ENCODE measurements at places on chromosomes 2 and 18. TPM values are rescaled to one million over a fixed set of nuclear protein-coding genes. Genes with fewer than 3 reads are reported as not detected.

RAB31 gene
- total RNA-seq: not detected

CD8A gene
- total RNA-seq: 667 TPM

CIDEA gene
- total RNA-seq: not detected

SIX3 gene
- total RNA-seq: 0.10 TPM

C2orf66 gene
- 0.32 TPM for total RNA-seq

GALR1 gene
- total RNA-seq: not detected

CAPN14 gene
- total RNA-seq: not detected

PAIP2B gene
- 1.3 TPM for total RNA-seq

DSC3 gene
- not detected for total RNA-seq

GRCh38 chr2:166181813-166182154, 54.0 kb upstream of the SCN1A start:
- H3K27ac ChIP-seq: no peak overlapping the region
- no peaks in the 10 kb centered on the region for H3K36me3 ChIP-seq
- H3K4me3 ChIP-seq: no peak overlapping the region
- DNase-seq: no peak
- H3K4me1 ChIP-seq: no peaks in the 10 kb centered on the region

DNA sequence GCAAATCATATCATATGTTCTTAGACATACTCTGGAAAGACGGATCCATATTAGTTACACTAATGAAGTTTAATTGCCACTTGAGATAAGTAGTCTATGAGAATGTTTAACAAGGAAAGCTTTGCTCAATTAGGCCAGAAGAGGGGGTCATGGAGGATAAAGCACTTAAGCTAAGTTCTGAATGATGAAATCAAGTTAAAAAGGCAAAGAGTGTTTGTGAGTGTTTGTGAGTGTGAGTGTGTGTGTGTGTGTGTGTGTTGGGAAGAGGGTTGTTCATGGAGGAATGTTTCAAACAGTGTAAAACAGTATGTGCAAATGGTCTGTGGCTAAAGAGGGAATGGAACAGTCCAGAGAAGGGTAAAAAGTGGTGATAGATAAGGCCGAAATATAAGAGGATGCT, 360.9 kb downstream of the ERBB4 start:
- no peaks in the 10 kb centered on the region for H3K4me1 ChIP-seq
- H3K27ac ChIP-seq: no peak overlapping the region
- no peak for DNase-seq
- no peak overlapping the region for H3K4me3 ChIP-seq
- no peaks in the 10 kb centered on the region for H3K27me3 ChIP-seq

GRCh38 chr2:634041-634440, 43.2 kb downstream of the TMEM18 start:
- H3K36me3 ChIP-seq: no peaks in the 10 kb centered on the region
- no peak overlapping the region for H3K27ac ChIP-seq
- H3K27me3 ChIP-seq: peaks cover 6% of the 10 kb centered on the region
- H3K4me1 ChIP-seq: no peaks in the 10 kb centered on the region
- H3K4me3 ChIP-seq: no peak overlapping the region

DNA sequence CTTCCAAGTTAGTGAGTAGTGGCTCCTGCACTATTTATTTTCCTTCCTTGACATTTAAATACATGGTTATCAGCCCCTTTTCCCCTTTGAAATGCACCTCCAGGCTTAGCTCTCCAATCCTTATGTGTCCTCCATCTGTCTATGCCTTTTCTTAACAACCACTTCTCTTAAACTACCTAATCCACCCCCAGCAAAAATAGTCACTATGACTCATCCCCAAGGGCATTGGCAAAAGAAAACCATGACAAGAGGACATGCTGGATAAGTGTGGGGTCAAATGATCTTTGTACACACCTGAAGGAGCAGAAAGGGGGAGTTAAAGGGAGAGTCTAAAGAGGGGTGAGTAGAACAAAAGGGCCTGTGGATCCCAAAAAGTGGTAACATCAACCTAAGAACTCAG, 127.2 kb downstream of the ANKRD44 start:
- H3K27ac ChIP-seq: peak overlapping the region; percentile 4
- DNase-seq: no peak
- peaks cover 70% of the 10 kb centered on the region for H3K36me3 ChIP-seq
- no peak overlapping the region for H3K4me3 ChIP-seq
- peaks cover 45% of the 10 kb centered on the region for H3K4me1 ChIP-seq
- H3K27me3 ChIP-seq: no peaks in the 10 kb centered on the region

GRCh38 chr2:1701556-1702185, 42.6 kb downstream of the PXDN start:
- H3K4me3 ChIP-seq: no peak overlapping the region
- no peak for DNase-seq
- no peaks in the 10 kb centered on the region for H3K4me1 ChIP-seq
- no peaks in the 10 kb centered on the region for H3K27me3 ChIP-seq
- H3K36me3 ChIP-seq: no peaks in the 10 kb centered on the region

GRCh38 chr2:62724886-62725711, 19.6 kb downstream of the EHBP1 start:
- H3K27ac ChIP-seq: no peak overlapping the region
- DNase-seq: peak; percentile 24
- no peak overlapping the region for H3K4me3 ChIP-seq
- H3K36me3 ChIP-seq: peaks cover 9% of the 10 kb centered on the region
- peaks cover 2% of the 10 kb centered on the region for H3K4me1 ChIP-seq

DNA sequence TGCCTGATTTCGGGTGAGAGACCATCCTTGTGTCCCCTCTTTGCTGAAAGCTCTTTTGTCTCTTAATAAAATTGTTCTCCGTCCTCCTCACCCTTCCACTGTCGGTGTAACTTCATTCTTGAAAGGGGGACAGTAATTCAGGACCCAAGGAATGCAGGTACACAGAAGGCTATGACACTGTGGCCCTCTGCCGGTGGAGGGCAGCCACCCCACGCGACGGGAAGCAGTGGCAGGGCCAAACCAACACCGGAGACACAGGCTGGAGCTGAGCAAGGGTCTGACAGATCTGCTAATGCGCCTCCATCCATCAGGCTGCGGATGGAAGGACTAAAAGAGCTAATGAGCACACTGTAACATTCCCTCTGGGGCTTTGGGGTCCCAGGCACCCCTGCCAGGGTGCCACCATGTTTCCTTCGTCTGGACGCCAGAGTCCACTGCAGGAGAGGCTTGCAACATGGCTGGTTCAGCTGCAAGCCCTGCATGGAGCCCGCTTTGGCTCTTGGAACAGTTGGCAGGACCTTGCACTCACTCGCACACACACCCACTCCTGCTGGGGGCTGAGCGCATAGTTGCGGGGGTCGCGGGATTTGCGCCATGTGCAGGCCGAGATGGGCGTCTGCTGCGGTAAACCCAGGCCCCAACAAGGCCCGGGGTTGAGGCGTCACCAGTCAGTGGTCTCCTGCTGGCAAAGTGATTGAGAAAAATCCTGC, 544.1 kb upstream of the CDH7 start:
- H3K4me1 ChIP-seq: no peaks in the 10 kb centered on the region
- DNase-seq: no peak
- H3K4me3 ChIP-seq: no peak overlapping the region

- DNase-seq: no peak
- peaks cover 48% of the 10 kb centered on the region for H3K36me3 ChIP-seq
- H3K27me3 ChIP-seq: no peaks in the 10 kb centered on the region
- H3K4me3 ChIP-seq: peak overlapping the region; percentile 98
- peaks cover 42% of the 10 kb centered on the region for H3K4me1 ChIP-seq
Measured at GRCh38 chr2:27211241-27211942, 449 bp upstream of the ATRAID start.

- peak overlapping the region; percentile 23 for H3K4me3 ChIP-seq
- H3K27me3 ChIP-seq: peaks cover 5% of the 10 kb centered on the region
Measured at GRCh38 chr2:126413079-126413478, 242.9 kb upstream of the GYPC start.

- no peaks in the 10 kb centered on the region for H3K27me3 ChIP-seq
- no peak for DNase-seq
- no peak overlapping the region for H3K27ac ChIP-seq
- no peaks in the 10 kb centered on the region for H3K36me3 ChIP-seq
- H3K4me3 ChIP-seq: no peak overlapping the region
Measured at GRCh38 chr18:73923866-73924265, 223.8 kb downstream of the FBXO15 start.

- DNase-seq: no peak
- H3K27ac ChIP-seq: no peak overlapping the region
- H3K27me3 ChIP-seq: peaks cover 9% of the 10 kb centered on the region
- peaks cover 4% of the 10 kb centered on the region for H3K4me1 ChIP-seq
Measured at GRCh38 chr18:41933778-41934177, 21.3 kb upstream of the PIK3C3 start.

DNA sequence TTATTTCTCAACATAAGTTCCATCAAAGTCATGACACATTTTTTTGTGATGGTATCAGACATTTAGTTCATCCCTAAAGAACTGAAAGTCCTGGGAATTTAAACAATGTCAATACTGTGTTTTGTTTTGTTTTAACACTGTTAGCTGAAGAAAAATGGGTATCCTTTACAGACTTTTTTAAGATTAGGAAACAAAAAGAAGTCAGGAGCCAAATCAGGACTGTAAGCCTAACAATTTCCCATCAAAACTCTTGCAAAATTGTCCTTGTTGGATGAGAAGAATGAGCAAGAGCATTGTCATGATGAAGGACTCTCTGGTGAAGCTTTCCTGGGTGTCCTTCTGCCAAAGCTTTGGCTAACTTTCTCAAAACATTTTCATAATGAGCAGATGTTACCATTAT, 69.4 kb downstream of the SRD5A2 start:
- H3K4me3 ChIP-seq: no peak overlapping the region
- H3K4me1 ChIP-seq: no peaks in the 10 kb centered on the region
- no peak for DNase-seq

DNA sequence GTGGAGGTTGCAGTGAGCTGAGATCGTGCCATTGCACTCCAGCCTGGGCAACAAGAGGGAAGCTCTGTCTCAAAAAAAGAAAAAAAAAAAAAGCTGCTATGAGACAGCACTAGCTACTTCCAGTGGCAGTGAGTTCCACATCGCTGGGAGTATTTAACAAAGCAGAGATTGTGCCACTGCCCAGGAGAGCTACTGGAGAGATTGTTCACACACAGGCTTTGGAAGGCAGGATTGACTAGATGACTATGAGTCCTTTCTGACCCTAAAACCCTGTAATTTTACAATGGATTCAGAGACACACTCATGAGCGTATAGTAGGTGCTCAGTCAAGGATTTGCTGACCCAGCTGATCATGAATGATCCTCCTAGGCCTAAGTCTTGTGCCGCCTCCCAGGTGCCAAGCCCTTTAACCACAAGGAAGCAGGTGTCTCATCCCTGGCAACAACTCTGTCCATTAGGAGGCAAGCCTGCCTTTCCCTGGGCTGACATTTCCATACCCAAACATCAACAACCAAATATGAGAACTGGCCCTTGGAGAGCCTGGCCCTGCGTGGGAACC, 45.0 kb upstream of the ODC1 start:
- DNase-seq: no peak
- no peaks in the 10 kb centered on the region for H3K36me3 ChIP-seq
- no peak overlapping the region for H3K4me3 ChIP-seq
- peaks cover 14% of the 10 kb centered on the region for H3K4me1 ChIP-seq

GRCh38 chr18:78980777-78981380, 1.3 kb downstream of the SALL3 start:
- no peak overlapping the region for H3K4me3 ChIP-seq
- peaks cover 10% of the 10 kb centered on the region for H3K36me3 ChIP-seq
- peaks cover 8% of the 10 kb centered on the region for H3K4me1 ChIP-seq
- H3K27me3 ChIP-seq: peaks cover 61% of the 10 kb centered on the region
- no peak for DNase-seq

GRCh38 chr2:191189112-191189635, 38.4 kb upstream of the STAT4 start:
- DNase-seq: no peak
- peaks cover 51% of the 10 kb centered on the region for H3K4me1 ChIP-seq
- H3K27ac ChIP-seq: peak overlapping the region; percentile 82
- peaks cover 29% of the 10 kb centered on the region for H3K36me3 ChIP-seq
- H3K4me3 ChIP-seq: peak overlapping the region; percentile 59
- H3K27me3 ChIP-seq: no peaks in the 10 kb centered on the region

GRCh38 chr2:212814941-212815340, 276.3 kb upstream of the ERBB4 start:
- H3K27ac ChIP-seq: no peak overlapping the region
- H3K4me3 ChIP-seq: no peak overlapping the region
- H3K36me3 ChIP-seq: no peaks in the 10 kb centered on the region
- peaks cover 16% of the 10 kb centered on the region for H3K4me1 ChIP-seq
- DNase-seq: no peak
- peaks cover 5% of the 10 kb centered on the region for H3K27me3 ChIP-seq

DNA sequence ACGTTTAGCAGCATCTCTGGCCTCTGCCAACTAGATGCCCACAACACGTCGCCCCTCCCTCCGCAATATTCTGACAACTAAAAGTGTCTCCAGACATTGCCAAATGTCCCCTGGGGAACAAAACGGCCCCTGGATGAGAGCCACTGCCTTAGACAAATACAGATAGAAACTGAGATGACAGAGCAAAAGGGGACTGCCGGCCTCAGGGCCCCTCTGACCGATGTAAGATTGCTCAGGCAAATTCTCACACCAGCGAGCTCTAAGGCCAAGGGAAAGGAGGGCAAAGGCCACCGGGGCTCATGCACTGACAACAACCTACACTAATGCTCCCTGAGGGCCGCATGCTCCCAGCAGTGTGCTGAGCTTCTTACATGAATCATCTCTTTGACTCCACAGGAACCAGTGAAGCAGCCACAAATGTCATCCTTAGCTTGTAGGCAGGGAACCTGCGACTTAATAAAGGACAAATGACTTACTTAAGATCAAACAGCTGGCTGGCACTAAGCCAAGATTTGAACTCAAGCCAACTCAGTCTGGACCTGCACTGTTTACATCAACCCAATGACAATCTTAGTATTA, 228.5 kb downstream of the TTC32 start:
- DNase-seq: no peak
- H3K27ac ChIP-seq: no peak overlapping the region

DNA sequence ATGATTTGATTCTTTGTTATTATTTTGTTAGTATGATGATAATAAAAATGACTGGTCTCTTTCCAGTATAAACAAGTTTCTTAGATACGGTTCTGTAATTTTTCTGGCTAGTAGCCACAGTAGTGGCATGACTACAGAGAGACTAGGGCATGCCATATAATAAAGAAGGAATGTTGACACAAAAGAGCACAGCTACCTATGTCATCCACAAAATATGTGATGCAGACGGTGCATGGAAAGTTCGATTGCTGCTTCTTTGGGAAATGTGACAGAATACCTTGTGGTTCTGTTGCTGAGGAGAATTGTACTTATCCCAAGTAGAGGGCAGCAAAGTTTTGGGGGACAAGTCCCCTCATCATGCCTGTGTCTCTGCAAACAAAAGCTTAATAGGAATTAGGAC, 26.1 kb upstream of the SETBP1 start:
- no peak overlapping the region for H3K27ac ChIP-seq
- no peak for DNase-seq
- no peaks in the 10 kb centered on the region for H3K27me3 ChIP-seq
- no peaks in the 10 kb centered on the region for H3K36me3 ChIP-seq
- H3K4me1 ChIP-seq: no peaks in the 10 kb centered on the region
- H3K4me3 ChIP-seq: no peak overlapping the region

DNA sequence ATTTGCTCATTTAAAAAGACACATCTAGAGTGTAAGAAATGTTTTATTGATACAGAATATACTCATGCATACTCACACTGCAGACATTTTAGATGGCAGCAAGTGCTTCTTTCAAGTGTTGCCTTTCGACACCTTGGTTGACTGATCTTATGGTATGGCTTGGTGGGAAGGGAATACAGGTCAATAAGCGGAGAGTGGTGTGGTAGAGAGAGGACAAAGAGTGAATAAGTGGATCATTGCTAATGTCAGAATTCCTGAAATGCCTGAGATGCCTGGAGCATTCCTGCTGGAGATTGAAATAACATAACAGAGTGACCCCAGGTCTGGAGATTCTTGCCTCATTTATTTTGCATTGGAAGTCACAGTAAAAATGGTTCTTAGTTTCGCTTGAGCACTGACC, 76.7 kb downstream of the RND3 start:
- H3K27ac ChIP-seq: no peak overlapping the region
- no peaks in the 10 kb centered on the region for H3K4me1 ChIP-seq
- no peak overlapping the region for H3K4me3 ChIP-seq
- H3K27me3 ChIP-seq: no peaks in the 10 kb centered on the region
- no peak for DNase-seq

All from activated CD8-positive, alpha-beta T cell treated with anti-CD3 and anti-CD28 coated beads, Interleukin-2, amount 10 ng/mL, durations not matched to agents 7 days and 5 days (primary cell).